SJSA1 (cell line): ENCODE measurements at places on chromosomes 3 and 15.
A peak's percentile ranks its signal among the peaks of the same experiment; 100 is the strongest.

GRCh38 chr3:61808526-61808925 lies 247.2 kb downstream of the PTPRG start:
- no peaks in the 10 kb centered on the region for H3K36me3 ChIP-seq
- DNase-seq, result no peak
- no peaks in the 10 kb centered on the region for H3K27me3 ChIP-seq
- no peak overlapping the region for H3K27ac ChIP-seq
- no peak overlapping the region for H3K4me3 ChIP-seq

DNA sequence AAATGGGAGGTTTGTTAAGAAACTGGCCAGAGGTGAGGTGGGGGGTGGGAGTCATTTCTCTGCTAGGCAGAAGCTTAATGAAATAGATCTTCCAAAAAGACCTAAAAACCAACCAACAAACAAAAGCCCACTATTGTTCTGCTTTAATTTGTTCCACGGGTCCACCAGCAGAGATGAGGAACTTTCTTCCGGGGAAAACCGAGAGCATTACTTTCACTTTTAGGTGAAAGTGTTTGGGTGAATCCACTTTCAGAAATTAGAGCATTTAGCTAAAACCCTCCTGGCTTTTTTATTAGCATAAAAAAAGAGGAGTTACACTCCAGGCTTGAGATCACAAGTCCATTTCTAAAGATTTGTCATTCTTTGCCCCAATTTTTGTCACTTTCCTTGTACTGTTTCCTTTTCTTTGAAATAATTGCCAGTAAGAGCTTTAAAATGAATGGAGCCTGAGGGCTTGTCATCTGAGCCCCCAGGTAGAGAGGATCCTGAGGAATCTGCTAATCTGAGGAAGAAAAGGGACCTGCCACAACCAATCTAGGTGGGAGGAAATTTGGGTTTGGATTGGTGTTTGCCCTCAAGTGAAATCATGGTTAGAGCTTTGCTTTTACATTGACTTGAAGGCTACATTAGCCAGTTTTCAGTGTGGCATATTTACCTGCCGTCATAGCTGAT lies 667.6 kb downstream of the NAALADL2 start:
- peak overlapping the region; percentile 17; the same call in 1 of the 2 replicates for H3K27ac ChIP-seq
- peak overlapping the region; percentile 35 for H3K4me3 ChIP-seq
- DNase-seq, result peak; percentile 7
- no peaks in the 10 kb centered on the region for H3K27me3 ChIP-seq
- no peaks in the 10 kb centered on the region for H3K4me1 ChIP-seq
- H3K36me3 ChIP-seq, result no peaks in the 10 kb centered on the region

DNA sequence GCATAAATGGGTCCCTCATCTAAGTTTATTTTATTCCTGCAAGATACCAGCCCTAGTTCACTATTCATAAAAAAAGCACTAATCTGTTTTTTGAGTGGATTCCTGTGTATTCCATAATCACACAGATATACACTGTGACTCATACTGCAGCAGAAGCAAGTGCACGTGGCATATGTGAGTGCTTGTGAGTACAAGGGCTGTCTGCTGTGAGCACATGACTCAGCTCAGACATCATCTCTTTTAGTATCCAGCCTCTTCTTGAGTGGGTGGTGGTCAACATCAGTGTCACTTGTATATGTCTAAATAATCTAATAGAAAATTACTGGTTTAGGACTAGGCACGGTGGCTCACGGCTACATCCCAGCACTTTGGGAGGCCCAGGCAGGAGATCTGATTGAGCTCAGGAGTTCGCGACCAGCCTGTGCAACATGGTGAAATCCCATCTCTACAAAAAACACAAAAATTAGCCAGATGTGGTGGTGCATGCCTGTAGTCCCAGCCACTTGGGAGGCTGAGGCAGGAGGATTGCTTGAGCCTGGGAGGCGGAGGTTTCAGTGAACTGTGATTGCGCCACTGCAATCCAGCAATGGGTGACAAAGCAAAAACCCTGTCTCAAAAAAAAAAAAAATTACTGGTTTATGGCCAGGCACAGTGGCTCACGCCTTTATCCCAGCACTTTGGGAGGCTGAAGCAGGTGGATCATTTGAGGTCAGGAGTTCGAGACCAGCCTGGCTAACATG lies 49.8 kb downstream of the NIPA2 start:
- peak overlapping the region; percentile 56 for H3K27ac ChIP-seq
- H3K27me3 ChIP-seq, result no peaks in the 10 kb centered on the region
- no peak overlapping the region for H3K4me3 ChIP-seq
- H3K4me1 ChIP-seq, result peaks cover 31% of the 10 kb centered on the region
- DNase-seq, result peak; percentile 77

- H3K4me3 ChIP-seq, result no peak overlapping the region
- H3K4me1 ChIP-seq, result no peaks in the 10 kb centered on the region
- no peak for DNase-seq
These were observed 13.7 kb downstream of the MAP1A start for GRCh38 chr15:43531018-43531670.
